ENCODE measurements at places on chromosomes 6 and 20.
A peak's percentile ranks its signal among the peaks of the same experiment; 100 is the strongest.

GRCh38 chr6:49639177-49639817 lies 2.7 kb upstream of the RHAG start:
- DNase-seq, result no peak

DNA sequence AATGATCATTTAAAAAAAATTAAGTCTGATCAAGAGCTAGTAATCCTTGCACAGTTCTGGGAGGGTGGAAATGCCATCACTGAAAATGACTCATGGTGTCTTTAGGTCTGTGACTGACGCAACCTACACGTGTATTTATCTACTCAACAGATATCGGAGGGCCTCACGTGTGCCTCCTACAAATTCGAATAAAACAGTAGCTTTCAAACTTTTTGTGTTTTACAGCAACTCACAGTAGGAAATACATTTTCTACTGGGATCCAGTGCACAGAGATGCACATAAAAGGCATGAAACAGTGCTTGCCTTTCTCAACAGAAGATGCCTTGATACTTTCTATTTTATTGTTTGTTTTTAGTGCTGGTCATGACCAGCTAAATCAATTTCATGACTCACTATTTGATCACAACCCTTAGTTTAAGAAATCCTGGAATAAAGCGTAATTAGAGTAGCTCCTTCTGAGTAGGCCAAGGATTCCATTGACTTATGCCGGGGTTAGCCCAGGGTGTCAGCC lies 210.0 kb upstream of the SNX9 start:
- DNase-seq, result no peak

GRCh38 chr6:23170049-23170448 lies 600.7 kb downstream of the HDGFL1 start:
- DNase-seq, result no peak

DNA sequence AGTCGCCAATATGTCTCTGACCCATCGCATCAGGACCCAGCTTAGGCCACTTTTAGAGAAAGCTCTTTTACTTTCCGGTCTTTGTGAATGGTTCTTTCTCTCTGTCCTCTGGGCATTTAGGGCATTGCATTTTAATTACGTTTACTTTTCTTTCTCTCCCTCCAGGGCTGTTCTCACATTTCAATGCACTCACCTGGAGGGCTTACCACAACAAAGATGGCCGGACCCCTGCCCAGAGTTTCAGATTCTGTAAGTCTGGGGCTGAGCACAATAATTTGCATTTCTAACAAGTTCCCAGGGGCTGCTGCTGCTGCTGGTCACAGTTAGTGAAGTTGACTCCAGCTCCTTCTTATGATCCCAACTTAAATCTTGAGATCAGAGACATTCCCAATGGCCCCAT lies 3.0 kb downstream of the ANKRD66 start:
- DNase-seq, result no peak

DNA sequence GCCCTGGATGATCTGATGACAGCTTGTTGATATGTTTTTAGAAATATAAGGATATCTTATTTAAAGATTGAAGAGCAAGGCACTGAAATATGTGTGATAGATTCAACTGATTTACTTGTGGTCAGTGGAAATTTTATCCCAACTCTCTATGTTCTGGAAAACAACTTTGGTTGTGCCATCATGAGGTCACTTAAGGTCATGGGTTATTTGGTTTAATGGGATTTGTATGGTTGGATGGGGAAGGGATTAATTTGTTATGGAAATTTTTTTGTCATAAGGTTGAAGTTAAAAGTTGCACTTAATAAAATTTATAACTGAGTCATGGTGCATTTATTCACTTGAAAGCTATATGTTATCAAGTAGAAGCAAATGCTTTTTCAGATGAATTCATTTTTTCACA lies 214.3 kb upstream of the LAMP5 start:
- DNase-seq, result no peak

- DNase-seq, result peak; percentile 8
Observed at GRCh38 chr6:26501482-26501986, 1.4 kb downstream of the BTN1A1 start.

- DNase-seq, result no peak
Observed at GRCh38 chr6:100488244-100488643, 23.5 kb upstream of the SIM1 start.

DNA sequence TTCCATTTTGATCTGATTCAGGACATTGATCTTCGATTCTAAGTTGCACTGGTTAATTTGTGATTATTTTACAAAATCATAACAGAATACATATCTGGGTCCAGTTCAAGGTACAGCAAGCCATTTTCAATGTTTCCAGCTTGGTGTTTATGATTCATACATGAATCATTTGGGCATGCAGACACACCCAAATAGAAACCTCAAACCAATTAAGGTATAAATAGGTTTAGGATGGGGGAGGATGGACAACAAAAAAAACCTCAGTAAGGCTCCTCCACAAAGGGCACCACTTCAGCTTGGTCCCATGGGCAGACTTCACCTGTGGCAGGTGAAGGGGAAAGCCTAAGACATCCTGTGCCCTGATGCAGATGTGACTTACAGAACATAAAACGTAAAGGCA lies 192.7 kb downstream of the KHDC1L start:
- DNase-seq, result no peak

Data from activated gamma-delta T cell treated with anti-CD3 and anti-CD28 coated beads, Interleukin-2, amount 50 U/mL, for 16 hours (primary cell).